GOT3 (cell line): ENCODE measurements at places on chromosomes 6 and 20.

GRCh38 chr6:160996131-160996601 lies 4.6 kb downstream of the MAP3K4 start:
- DNase-seq: no peak

GRCh38 chr6:157020398-157020797 lies 243.2 kb downstream of the ARID1B start:
- DNase-seq: no peak

DNA sequence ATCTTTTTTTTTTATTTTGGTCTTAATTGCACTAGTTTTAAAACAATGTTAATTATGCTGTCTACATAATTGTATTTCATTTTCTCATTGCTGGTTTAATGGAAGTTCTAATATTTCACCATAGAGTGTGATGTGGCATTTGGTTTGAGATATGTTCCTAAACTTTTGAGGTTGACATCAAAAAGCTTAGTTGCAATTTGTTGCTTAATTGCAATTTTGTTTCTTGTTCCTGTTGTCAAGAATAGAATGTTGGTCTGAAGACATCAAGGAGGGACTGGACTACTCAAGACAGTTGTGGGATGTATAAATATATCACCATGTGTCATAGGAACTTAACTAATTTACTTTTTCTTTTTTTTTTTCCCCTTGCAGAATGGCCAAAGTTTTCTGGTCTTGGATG lies 12.5 kb downstream of the HSF2 start:
- no peak for DNase-seq

- no peak for DNase-seq
Measured at GRCh38 chr20:24605937-24606455, 136.6 kb downstream of the SYNDIG1 start.

DNA sequence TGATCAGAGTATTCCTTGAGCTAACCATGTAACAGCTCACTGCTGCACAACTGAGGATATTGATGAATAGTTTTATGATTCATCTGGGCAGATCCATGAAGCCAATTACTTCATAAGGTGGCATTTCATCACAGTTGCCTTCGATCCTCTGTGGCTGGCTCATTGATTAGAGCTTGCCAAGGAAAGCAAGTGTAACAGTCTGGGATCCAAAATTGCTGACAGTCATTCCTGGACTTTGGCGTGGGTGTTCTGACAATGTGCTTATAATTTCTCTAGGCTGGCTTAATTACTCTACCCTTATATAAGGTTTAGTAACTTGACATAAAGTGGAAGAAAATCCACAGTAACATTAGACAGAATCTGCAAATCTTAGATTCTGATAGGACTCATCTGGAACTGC lies 551.3 kb upstream of the CDH4 start:
- no peak for DNase-seq

- DNase-seq: no peak
Measured at GRCh38 chr20:50434653-50435396, 75.4 kb upstream of the PTPN1 start.

DNA sequence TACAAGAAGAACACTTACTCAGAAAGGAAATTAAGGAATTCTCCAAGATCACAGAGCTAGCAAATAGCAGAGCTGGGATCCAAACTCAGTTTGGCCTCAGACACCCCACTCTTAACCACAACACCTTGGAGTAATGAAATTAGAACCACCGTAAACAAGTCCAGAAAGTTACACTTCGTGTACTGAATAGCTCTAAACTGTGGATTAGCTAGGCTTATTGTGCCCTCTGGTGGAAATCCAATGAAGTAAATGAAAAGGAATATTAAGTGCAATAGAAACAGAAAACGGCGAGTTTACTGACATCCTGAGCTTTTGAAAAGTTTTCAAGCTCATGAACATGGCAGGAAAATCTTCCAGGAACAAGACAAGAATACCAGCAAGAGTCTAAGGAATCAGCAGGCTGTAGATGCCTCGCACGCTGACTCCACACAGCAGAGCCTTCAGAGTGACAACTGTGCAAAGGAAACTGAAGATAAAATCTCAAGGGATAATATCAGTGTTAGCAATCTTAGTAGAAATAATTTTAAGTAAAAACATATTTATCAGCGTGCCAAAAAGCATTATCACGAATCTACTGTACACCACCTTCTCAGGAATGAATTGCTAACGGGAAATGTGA lies 34.6 kb downstream of the FBXO5 start:
- no peak for DNase-seq

DNA sequence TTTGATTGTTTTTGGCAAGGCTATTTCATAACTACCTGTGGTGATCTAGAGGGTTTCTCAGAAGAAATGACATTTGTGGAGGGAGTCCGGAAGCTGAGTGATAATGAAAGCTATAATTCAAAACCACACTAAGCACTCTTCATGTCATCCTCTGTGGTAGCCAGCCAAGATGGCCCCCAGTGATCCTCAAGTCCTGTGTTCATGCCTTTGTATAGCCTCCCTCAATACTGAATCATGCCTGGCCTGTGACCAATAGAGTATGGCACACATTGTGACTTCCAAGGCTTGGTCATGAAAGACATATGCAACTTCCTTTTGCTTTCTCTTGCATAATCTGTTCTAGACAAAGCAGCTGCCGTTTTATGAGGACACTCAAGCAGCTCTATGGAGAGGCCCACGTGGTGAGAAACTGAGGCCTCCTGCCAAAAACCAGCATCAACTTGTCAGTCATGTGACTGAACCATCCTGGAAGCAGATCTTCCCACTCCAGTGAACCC lies 12.8 kb upstream of the DNAAF9 start:
- DNase-seq: no peak

DNA sequence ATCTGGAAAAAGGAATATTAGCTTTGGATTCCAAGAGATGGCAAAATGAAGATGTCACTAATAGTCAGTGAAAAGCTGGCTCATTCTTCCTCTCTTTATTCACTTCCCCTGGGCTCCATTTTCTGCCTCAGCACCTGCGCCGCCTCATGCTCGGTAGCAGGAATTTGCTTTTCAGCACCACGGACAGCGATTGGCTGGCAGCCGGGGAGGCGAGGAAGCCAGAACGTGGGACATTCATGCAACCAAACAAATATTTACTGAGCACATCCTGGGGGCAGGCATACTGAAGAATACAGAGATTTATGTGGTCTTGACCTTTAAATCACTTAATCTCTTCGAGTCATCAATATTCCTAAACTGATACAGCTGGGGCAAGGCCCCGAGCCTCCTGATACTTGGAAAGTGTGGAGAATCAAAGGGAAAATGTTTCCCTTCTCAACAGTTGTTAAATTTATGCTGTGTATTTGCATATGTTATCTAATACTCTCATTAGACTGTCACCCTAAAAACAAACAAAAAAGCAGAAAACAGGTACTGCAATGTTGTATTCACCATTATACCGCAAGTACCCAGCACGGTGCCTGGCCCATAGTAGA lies 12.1 kb upstream of the PDYN start:
- peak; percentile 26 for DNase-seq

DNA sequence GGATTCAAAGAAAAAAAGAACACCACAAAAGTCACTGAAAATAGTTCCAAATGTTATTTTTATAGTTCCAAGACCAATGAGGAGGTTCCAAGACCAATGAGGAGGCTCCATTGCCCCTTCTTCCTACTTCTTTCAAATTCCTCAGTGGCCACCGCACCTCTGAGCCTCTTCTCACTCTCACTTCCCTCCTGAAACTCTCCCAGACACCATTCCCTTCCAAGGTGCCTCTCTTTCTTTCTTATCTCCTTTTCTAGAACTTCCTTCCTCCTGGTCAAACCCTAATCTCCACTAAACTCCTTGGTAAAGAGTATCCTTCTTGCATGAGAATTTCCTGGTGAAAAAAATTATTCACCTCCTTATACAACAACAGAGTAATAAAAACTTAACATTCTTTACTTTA lies 20.4 kb upstream of the MCUR1 start:
- DNase-seq: no peak

- no peak for DNase-seq
Measured at GRCh38 chr6:38580030-38580429, 59.7 kb downstream of the BTBD9 start.

DNA sequence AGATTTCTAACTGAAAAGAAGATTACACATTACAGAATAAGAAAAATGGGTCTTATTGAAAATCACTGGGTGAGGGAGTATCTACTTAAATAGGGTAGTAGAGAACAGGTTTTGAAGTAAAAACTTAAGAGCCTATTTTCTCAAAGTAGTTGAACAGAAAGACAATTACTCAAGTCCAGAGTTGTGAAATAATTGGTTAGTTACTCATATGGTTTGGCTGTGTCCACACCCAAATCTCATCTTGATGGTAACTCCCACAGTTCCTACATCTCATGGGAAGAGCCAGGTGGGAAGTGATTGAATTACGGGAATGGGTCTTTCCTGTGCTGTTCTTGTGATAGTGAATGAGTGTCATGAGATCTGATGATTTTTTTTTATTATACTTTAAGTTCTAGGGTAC lies 1035.3 kb upstream of the GJE1 start:
- DNase-seq: no peak

DNA sequence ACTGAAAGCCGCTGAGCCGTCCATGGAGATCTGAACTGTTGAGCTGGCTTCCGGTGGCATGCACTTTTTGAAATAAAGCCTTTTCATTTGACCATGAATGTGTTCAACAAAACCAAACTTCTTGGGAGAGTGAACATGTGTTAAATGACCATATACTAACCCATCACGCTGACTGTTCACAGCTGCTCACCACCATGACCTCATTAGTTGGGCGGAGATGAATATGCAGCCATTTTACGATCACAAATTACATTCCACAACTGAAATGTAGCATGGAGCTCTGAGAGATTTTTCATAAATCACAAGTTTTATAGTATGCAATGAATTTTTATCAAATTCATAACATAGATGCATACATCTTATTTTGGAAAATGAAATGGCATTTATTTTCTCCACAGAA lies 4.2 kb downstream of the RAMACL start:
- no peak for DNase-seq

DNA sequence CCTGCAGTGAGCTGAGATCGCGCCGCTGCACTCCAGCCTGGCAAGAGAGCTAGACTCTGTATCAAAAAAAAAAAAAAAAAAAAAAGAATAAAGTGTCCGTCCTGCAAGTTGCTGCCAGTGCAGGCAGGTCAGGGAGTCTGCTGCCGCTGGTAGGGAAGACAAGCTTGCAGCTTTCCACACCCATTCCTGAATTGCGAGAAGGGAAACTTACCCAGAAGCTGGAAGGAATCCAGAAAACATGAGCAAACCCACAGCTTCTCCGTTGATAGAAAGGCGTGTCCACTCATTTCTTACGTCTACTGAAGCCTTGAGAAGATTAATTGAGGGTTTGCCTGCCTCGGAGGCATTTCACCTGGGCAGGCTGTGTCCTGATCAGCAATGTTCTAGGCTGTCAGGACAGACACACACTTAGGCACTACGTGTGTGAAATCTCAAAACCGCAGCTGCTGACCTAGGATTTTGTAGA lies 61.6 kb upstream of the DSP start:
- no peak for DNase-seq
